ENCODE measurements at places on chromosomes 11 and 22. TPM values are rescaled to one million over a fixed set of nuclear protein-coding genes. Genes with fewer than 3 reads are reported as not detected.

DNA sequence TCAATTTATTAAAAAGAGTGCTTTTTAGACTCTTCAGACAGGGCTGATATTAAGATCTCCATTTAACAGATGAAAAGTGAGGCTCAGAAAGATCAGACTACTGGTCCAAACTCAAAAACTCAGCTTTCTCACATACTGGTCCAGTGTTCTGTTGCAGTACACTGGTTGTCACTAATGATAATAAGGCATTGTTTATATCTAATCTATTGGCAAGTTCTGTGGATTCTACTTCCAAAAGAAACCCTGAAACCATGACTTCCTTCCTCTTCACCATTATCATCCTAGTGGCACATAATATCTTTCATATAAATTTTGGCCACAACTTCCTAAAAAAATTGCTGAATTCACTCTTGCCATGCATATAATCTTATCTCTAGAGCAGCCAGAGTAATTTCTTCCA, 36.9 kb downstream of the F2 start:
- no peak for DNase-seq

PRR33 gene
- not detected for total RNA-seq

- DNase-seq: no peak
Measured at GRCh38 chr22:26740253-26740652, 82.9 kb downstream of the MIAT start.

GRCh38 chr22:22772883-22773282, 114.7 kb upstream of the IGLL5 start:
- no peak for DNase-seq

Measured in umbilical cord (tissue), 2 donors.